Sigmoid colon (tissue), 7 donors: ENCODE measurements at places on chromosomes 2 and 18. TPM values are rescaled to one million over a fixed set of nuclear protein-coding genes. Genes with fewer than 3 reads are reported as not detected.

MATN3 gene
- 0.32 TPM for polyA plus RNA-seq

RAB3GAP1 gene
- 22.1 TPM for polyA plus RNA-seq

AP1S3 gene
- polyA plus RNA-seq, result 7.2 TPM

DYNAP gene
- not detected for polyA plus RNA-seq

MFSD2B gene
- polyA plus RNA-seq, result not detected

KRTCAP3 gene
- polyA plus RNA-seq, result 46.5 TPM

DNA sequence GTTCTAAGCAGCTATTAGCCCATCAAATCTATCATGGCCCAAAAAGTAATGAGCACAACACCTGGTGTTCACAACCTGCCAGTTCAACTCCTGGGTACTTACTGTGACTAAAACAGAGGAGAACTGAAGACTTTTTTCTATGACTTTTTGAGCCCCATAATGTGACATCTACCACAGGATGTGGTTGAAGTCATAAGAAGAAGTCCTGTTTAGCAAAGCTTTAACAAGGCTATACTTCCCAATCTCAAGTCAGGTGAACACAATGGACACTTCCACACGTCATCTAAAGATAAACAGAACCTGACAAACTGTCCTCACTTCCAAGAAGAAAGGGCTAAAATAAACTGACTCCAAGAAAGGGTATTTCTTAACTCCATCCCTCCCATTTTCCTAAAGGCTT, 138.8 kb downstream of the ATAD2B start:
- H3K36me3 ChIP-seq, result peaks cover 5% of the 10 kb centered on the region
- no peak overlapping the region for H3K27ac ChIP-seq
- no peaks in the 10 kb centered on the region for H3K27me3 ChIP-seq
- DNase-seq, result no peak
- no peak overlapping the region for H3K4me3 ChIP-seq

GRCh38 chr2:183123117-183123958, 905 bp upstream of the NUP35 start:
- DNase-seq, result no peak
- H3K36me3 ChIP-seq, result no peaks in the 10 kb centered on the region
- H3K4me1 ChIP-seq, result peaks cover 19% of the 10 kb centered on the region
- H3K27me3 ChIP-seq, result no peaks in the 10 kb centered on the region

GRCh38 chr2:106868275-106868674, 17.7 kb downstream of the ST6GAL2 start:
- no peaks in the 10 kb centered on the region for H3K4me1 ChIP-seq
- no peaks in the 10 kb centered on the region for H3K27me3 ChIP-seq
- H3K36me3 ChIP-seq, result no peaks in the 10 kb centered on the region
- H3K4me3 ChIP-seq, result no peak overlapping the region

GRCh38 chr2:217438821-217439220, 564.0 kb downstream of the TNS1 start:
- DNase-seq, result no peak
- no peak overlapping the region for H3K4me3 ChIP-seq
- no peaks in the 10 kb centered on the region for H3K27me3 ChIP-seq
- no peaks in the 10 kb centered on the region for H3K36me3 ChIP-seq
- H3K4me1 ChIP-seq, result peaks cover 57% of the 10 kb centered on the region

DNA sequence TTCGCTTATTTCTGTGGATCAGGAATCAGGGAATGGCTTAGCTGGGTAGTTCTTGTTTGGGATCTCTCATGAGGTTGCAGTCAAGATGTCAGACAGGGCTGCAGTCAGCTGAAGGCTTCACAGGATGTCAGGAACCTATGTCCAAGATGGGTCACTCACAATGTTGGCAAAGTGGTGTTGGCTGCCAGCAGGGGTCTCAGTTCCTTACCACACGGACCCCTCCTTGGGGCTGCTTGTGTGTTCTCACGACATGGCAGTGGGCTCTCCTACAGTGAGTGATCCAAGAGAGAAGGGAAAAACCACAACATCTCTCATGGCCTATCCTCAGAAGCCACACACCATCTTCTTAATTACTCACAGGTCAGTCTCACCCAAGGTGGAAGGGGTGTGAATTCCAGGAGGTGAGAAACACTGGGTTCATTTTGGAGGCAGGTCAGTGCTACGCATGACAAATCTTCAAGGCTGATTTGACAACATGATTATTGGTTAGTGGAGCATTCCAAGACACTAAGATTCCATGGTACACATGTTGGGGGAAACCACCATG, 1.3 kb upstream of the ANTXR1 start:
- no peak for DNase-seq
- no peaks in the 10 kb centered on the region for H3K36me3 ChIP-seq
- no peaks in the 10 kb centered on the region for H3K27me3 ChIP-seq
- no peak overlapping the region for H3K27ac ChIP-seq
- H3K4me3 ChIP-seq, result no peak overlapping the region

DNA sequence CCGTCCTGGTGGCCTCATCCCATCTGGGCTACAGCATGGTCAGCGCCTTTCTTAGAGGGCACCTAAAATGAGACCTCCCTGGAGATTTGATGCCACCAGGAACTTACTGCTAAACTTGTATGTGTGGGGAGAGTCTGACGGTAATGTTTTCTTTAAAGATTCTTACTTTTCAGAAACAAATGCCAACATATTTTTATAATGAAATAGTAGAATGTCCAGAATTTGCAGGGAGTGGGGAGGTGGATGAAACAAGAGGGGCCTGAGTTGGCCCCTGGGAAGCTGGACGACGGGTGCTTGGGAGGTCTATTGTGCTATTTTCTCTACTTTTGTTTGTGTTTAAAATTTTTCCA, 118.8 kb upstream of the CTDP1 start:
- H3K4me1 ChIP-seq, result no peaks in the 10 kb centered on the region
- H3K36me3 ChIP-seq, result no peaks in the 10 kb centered on the region
- H3K4me3 ChIP-seq, result no peak overlapping the region
- no peak for DNase-seq

GRCh38 chr18:13278062-13278630, 59.6 kb downstream of the LDLRAD4 start:
- no peak overlapping the region for H3K4me3 ChIP-seq
- H3K36me3 ChIP-seq, result no peaks in the 10 kb centered on the region
- no peak overlapping the region for H3K27ac ChIP-seq
- H3K4me1 ChIP-seq, result no peaks in the 10 kb centered on the region
- no peaks in the 10 kb centered on the region for H3K27me3 ChIP-seq

DNA sequence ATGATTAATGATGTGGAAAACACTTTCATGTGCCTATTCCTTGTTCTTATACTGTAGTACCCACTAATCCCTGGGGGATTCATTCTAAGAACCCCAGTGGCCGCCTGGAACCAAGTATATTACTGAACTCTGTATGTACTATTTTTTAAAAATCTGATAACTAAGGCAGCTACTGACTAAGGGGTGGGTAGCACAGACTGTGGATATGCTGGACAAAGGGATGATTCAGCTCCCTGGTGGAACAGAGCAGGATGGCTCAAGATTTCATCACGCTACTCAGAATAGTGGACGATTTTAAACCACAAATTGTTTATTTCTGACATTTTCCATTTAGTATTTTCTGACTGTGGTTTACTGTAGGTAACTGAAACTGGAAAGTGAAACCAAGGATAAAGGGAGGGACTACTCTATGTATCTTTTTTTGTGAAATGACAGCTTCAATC, 41.8 kb upstream of the CDC42EP3 start:
- H3K4me1 ChIP-seq, result peaks cover 7% of the 10 kb centered on the region
- no peak overlapping the region for H3K27ac ChIP-seq
- no peaks in the 10 kb centered on the region for H3K36me3 ChIP-seq

DNA sequence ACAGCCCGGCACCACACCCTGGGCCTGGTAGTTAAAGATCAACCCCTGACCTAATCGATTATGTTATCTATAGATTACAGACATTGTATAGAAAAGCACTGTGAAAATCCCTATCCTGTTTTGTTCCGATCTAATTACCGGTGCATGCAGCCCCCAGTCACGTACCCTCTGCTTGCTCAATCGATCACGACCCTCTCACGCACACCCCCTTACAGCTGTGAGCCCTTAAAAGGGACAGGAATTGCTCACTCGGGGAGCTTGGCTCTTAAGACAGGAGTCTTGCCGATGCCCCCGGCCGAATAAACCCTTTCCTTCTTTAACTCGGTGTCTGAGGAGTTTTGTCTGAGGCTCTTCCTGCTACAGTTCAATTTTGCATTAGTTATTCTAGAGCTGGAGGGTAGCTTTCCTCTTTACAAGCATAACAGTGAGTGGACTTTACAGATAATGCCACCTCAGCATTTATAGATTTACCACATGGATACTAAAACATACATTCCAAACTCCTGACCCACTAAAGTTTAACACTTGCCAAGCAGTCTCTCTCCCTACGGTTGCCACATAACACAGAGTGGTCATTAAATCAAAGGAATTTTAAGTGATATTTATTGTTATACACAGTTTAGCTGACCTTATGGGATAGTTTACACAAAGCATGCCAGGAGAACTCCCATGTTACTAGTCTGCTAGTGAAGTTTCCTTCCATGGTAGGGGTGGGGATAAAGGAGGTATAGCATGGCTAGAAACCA, 101.0 kb downstream of the EVA1A start:
- H3K4me1 ChIP-seq, result no peaks in the 10 kb centered on the region
- no peak overlapping the region for H3K4me3 ChIP-seq
- H3K36me3 ChIP-seq, result no peaks in the 10 kb centered on the region
- H3K27ac ChIP-seq, result no peak overlapping the region
- no peak for DNase-seq

- no peak overlapping the region for H3K4me3 ChIP-seq
- H3K4me1 ChIP-seq, result no peaks in the 10 kb centered on the region
- H3K27ac ChIP-seq, result no peak overlapping the region
- no peaks in the 10 kb centered on the region for H3K36me3 ChIP-seq
- DNase-seq, result no peak
Observed at GRCh38 chr18:22110461-22110924, 58.9 kb upstream of the GATA6 start.

- H3K4me3 ChIP-seq, result no peak overlapping the region
- no peak overlapping the region for H3K27ac ChIP-seq
- DNase-seq, result no peak
- H3K4me1 ChIP-seq, result no peaks in the 10 kb centered on the region
Observed at GRCh38 chr2:151973901-151974199, 125.0 kb downstream of the CACNB4 start.
